Stimulated activated CD8-positive, alpha-beta memory T cell treated with anti-CD3 and anti-CD28 coated beads, Interleukin-12 subunit alpha, Interleukin-12 subunit beta, amount 100 ng/mL, for 4 hours (primary cell): ENCODE measurements at places on chromosomes 11 and 22.
A peak's percentile ranks its signal among the peaks of the same experiment; 100 is the strongest.

DNA sequence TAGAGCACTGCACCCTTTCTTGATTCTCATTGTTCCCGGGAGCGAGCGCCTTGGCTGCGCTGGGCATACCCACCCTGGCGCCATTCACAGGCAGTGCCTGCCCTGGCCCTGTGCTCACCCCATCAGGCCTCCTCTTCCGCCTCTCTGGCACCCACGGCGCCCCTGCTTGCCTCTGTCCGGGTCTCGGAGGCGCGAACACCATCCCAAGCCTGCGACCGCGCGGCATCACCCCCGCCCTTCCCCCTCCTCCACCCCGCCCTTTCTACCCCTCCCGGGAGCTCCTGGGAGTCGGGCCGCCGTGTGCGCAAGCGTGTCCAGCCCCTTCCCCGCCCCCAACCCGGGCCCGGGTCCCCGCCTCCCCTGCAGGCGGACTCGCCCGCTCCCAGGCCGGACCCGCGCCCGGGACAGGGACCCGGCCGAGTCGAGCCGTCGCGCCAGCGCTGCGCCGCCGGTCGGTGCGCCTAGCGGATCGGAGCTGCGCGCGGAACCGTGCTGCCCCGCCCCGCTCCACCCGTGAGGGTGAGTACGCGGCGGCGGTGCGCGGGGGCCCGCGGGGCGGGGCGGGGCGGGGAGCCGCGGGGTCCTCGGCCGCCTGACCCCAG, at the start of gene ST3GAL4:
TSS of gene ST3GAL4 (plus strand) at position 363 of the 602 bp plus-strand sequence. CDS start 50,470 bp downstream, outside the sequence.
- DNase-seq: peak; percentile 60

GRCh38 chr22:45263463-45264269, 21.1 kb upstream of the UPK3A start:
- DNase-seq: no peak

- DNase-seq: no peak
Observed at GRCh38 chr11:28621753-28622152, 513.6 kb downstream of the METTL15 start.

- no peak for DNase-seq
Observed at GRCh38 chr11:12119502-12119901, 9.1 kb downstream of the MICAL2 start.

DNA sequence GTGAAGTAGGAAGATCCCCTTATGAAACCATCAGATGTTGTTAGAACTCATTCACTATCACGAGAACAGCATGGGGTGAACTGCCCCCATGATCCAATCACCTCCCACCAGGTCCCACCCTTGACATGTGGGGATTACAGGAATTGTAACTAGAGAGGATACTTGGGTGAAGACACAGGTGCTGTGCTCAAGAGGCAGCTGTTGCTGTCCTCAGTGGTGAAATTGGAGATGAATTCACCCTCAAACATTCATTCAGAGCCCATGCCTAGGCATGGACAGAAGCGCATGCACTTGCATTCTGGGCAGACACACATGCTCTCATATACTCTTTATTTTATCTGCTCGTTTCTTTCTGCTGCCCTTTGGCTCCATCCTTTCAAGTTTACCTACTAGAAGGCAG, 385.0 kb downstream of the INSC start:
- no peak for DNase-seq
